Stimulated activated CD4-positive, alpha-beta T cell treated with anti-CD3 and anti-CD28 coated beads, Interleukin-2, amount 100 ng/mL, for 24 hours (primary cell): ENCODE measurements at places on chromosomes 3 and 15.

DNA sequence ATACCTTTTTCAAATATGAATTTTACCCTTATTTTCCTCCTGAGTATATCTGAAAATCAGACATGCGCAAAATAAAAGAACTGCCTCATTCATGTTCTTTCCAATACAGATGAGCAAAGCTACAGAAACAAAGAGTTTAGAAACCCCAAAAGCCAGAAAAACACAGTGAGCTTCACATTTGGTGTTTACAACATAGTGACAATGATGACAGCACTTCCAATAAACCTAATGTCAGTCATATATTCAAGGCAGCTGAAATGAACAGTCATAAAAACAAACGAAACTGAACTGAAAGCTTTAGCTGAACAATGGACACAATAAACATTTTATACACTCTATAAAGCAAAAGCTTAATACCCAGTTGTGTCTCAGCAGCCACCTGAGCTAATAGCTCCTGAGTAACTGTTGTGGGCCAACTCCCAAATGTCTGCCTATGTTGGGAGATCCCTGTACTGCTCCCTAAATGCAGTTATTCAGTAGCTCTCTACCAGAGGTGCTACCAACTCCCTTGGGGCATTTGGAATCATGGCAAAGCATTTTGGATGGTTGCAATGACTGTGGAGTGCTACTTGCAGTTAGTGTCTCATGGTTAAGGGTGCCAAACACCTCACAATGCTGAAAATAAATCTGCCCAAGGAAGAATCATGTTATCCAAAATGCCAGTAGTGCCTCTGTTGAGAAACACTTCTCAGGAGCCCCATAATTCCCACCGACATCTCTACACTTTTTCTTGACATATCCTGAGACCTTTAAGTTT lies 131.5 kb downstream of the TGFBR2 start:
- no peak for DNase-seq

DNA sequence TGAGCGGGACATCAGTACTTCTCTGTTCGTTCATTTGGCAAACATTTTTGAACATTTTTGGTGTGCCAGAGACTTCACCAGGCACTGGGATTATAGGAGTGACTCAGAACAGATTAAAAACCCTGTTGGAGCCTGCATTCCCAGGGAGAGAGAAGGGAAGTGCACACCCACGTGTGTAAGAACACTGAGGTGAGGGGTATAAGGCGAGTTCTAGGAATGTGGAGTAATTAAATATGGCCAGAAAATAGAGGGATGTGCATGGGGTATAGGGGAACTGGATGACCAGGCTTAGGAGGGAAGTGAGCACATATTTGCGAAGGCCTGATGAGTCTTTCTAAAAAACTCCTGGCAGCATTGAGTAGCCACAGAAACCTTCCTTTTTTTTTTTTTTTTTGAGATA lies 401.2 kb upstream of the C2CD4B start:
- no peak for DNase-seq

DNA sequence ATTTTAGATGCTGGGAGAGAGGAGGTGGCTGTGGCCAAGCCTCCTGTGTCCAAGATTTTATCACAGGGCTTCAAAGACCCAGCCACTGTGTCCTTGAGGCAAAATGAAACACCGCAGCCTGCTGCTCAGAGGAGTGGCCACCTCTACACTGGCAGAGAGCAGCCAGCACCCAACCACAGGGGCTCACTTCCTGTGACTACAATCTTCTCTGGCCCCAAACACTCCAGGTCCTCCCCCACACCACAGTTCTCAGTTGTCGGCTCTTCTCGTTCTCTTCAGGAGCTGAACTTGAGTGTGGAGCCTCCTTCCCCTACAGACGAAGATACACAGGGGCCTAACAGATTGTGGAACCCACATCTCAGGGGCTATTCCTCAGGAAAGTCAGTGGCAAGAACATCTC lies 45.6 kb downstream of the CDAN1 start:
- DNase-seq, result no peak

DNA sequence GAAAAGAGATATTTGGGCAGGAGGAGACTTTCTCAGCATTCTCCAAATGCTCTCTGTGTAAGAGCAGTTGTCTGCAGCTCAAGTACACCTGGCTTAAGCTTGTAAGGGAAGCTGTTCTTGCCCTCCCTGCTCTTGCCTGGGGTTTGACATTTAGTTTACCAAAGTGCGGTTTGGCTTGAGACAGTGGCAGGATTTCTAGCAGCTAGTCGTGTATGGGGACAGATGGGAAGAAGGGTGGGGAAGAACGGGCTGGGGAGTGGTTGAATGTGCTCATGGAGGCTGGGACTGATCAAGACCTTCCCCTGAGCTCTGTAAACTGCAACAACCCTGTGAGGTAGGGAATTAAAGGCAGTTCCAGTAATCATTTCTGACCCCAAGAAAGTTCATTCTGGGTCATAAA lies 39.8 kb downstream of the SQOR start:
- DNase-seq, result no peak

DNA sequence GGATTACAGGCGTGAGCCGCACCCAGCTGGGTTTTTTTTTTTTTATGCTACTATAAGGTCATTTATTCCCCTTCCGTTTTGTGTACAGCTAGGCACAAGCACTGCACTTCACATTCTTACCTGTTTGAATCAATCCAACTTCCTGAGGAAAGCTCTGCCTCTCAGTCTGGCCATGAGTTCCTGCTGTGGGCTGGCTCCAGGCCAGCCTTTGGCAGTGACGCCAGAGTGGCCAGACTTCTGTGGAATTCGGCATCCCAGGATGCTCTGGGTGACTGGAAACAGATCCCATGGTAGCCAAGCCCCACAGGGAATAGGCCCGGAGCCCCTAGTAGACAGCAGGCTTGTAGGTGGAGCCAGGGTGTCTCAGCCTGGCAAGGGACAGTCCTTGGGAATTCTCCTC lies 21.5 kb upstream of the TIMP4 start:
- DNase-seq, result no peak

- no peak for DNase-seq
Measured at GRCh38 chr3:193945143-193945542, 190.8 kb upstream of the HES1 start.

DNA sequence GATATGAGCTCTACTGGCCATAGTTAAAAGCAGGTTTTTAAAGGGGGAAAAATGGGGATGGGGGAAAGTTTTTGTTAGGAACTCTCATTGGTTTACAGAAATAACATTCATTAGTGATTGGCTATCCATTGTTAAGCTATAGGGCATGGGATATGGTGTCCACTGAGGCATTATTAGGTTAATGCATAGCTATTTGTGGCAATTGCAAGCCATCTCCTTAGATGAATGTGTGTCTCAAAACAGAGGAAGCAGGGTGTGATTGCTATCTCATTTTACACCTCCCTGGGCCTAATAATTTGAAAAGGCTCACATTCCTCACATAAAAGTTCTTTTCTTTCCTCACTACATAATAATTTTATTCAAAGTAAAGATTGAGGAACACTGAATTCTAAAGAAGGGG lies 396.6 kb downstream of the TAFA4 start:
- no peak for DNase-seq

GRCh38 chr3:156619376-156619775 lies 55.0 kb upstream of the TIPARP start:
- no peak for DNase-seq
